ENCODE measurements at places on chromosomes 1 and 21.

DNA sequence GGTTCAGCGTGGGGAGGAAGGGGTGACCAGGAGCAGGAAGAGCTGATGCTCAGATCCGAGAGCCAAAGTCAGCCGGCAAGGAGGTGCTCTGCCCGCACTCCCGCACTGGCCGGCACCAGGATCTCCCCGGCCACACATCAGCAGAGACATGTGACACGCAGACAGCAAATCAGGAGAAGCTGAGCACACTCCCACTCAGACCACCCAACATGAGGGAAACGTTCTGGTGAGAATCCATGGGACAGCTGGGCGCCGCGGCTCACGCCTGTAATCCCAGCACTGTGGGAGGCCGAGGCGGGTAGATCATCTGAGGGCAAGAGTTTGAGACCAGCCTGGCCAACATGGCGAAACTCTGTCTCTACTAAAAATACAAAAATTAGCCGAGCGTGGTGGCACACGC, 18.6 kb upstream of the PTTG1IP start:
- DNase-seq: no peak

DNA sequence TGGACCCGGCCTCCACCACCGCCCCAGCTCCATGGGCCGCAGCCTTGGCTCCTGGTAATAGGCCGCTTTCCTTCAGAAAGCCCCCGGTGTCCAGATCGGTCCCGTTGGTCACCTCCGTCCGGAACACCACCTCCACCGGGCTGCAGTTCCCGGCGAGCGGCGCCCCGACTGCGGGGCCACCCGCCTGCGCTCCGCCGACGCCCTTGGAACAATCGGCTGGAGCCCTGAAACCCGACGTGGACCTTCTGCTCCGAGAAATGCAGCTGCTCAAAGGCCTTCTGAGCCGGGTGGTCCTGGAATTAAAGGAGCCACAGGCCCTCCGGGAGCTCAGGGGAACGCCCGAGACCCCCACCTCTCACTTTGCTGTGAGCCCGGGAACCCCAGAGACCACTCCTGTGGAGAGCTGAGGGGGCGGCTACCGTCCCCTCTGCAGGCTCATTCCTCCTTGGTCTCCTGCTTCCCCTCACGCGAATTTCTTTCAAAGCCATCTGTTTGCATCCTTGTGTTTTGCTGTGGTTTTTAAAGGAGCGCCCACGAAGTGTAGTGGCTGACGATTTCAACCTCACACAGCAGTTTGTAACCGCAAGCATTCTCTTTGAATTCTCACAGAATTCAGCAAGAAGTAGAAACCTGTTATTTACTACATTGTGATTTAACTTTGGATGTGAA, 6.0 kb downstream of the FCRLB start:
- DNase-seq: no peak

DNA sequence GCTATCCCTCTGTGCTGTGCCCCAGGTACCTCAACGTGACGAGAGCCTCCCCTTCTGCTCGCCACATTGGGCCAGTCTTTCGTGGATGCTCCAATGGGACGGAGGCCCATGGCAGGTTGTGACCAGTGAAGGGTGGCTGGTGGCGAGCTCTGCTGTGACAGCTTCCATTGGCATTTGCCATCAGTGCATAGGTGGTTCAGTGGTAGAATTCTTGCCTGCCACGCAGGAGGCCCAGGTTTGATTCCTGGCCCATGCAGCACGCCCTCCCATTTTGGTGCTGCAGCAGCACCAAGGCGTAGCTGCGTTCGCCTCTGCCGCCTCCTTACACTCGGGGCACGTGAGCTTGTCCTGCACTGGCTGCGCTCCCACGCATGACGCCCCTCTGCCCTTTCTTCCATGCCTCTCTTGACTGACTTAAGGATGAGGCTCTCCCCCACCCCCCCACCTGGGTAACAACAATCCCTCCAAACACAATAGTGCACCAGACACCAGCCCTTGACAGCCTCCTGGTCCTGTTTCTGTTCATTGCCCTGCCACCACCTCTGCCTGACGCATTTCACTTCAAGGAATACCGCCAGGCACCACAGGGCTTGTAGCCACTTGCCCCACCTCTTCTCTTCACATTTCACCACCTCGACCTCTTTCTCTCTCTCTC, 24.7 kb upstream of the FCGR2A start:
- DNase-seq: no peak

GRCh38 chr1:205800981-205801703, 11.9 kb downstream of the SLC41A1 start:
- DNase-seq: no peak

- no peak for DNase-seq
Observed at GRCh38 chr1:198185759-198186158, 29.0 kb downstream of the NEK7 start.

DNA sequence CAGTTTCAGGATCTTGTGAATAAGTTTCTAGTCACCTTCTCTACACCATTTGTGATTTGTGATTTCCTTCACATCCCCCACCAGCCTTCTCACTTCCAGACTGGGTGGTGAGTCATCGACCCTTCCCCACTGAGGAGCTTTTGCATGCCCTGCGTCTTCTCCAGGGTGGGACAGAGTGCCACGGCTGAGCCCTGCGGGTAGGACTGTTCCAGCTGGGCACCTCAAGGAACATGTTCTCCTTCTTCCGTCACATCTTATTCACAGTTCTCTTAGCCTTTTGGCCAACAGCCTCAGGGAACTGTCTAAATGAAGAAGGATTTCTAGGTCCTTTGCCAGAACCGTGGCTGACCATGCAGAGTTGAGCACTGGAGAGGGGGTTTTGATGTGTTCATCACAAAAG, 116.5 kb downstream of the TMEM53 start:
- no peak for DNase-seq

DNA sequence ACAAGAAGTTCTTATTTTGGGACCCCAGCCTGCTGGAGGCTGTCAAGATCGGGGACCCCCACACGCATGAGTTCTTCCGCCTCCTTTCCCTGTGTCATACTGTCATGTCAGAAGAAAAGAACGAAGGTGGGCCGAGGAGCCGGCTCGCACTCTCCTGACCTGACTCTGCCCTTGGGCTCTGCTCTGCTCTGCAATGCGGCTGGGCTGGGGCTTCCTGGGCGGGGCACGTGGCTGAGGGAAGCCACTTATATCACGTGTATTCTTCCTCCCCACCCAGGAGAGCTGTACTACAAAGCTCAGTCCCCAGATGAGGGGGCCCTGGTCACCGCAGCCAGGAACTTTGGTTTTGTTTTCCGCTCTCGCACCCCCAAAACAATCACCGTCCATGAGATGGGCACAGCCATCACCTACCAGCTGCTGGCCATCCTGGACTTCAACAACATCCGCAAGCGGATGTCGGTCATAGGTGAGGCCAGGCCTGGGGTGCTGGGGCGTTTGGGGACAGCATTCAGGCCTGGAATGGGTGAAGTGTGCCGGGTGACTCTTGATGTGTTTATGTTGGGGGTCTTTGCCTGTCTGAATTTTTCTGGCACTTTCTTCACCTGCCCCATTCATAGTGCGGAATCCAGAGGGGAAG, 17.6 kb downstream of the ATP8B2 start:
- no peak for DNase-seq

DNA sequence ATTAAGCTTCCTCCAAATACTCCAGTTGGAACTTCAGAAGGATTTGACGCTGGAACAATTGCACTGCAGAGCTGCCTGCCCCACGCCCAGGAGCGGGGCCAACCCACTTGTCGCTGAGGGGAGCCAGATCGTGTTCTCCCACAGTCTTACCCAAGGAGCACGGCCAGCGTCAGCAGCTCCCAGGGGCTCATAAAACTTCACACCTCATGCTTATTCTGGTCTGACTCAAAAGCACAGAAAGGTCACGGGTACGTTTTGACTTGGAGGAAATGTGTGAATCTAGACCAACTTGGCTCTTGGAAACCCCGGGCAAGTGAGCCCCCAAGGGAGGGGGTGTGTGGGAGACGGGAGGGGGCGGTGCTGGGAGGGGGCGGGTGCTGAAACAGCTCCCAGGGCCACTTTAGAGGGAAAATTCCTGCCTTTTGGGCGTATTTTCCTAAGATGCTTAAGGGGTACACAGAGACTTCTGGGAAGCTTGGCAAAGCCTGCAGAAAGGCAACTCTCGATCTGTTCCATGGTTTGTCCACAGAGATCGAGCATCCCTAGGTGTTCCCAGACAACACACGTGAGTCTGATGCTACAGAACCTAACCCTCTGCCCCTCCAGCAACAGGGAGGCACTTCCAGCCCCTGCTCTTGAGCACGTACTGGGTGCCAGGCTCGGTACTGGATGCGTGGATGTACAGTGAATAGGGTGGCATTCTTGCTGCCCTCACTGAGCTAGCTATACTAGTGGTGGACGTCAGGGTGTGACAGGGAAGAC, 98.9 kb downstream of the DHRS3 start:
- peak; percentile 44 for DNase-seq

- DNase-seq: no peak
Observed at GRCh38 chr1:48007047-48007446, 9.9 kb upstream of the TRABD2B start.

GRCh38 chr1:233038581-233038980, 88.2 kb downstream of the NTPCR start:
- no peak for DNase-seq
